Stimulated activated CD8-positive, alpha-beta memory T cell treated with anti-CD3 and anti-CD28 coated beads, Interleukin-15, amount 100 ng/mL, for 24 hours (primary cell): ENCODE measurements at places on chromosomes 5 and 9.

DNA sequence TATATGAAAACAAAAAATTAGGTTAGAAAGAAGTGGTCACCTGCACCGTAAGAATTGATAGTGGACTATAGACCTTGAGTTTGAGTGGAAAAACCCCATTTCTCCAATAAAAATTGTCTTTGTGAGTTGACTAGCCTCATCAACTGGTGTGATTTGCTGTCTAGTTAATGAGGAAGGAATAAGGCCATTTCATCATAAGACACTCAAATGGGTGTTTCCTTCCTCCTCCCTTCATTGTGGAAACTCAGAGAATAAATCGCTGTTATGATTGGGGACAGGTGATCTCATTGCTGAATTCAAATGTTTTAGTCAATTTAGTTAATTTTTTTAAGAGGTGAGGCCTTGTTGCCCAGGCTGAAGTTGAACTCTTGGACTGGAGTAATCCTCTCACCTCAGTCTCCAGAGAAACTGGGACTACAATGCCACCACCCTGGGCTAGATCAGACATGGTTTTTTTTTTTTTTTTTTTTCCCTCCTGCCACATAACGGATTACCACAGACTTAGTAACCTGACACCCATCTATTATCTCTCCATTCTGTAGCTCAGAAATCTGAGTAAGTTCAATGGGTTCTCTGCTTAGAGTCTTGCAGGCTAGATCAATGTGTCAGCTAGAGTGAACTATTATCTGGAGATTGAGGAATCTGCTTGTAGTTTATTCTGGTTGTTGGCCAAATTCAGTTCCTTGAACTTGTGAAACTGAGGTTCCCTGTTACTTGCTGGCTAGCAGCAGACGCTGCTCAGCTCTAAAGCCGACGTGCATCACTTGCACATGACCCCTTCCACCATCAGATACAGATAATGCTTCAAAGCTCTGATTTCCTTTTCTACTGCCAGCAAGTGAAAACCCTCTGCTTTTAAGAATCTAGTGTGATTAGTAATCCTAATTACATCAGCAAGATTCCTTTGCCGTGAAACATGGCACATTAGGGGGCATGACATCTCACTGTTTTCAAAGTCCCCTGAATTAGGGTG lies 663.8 kb upstream of the CDH9 start:
- DNase-seq: no peak

GRCh38 chr9:96022445-96023051 lies 147.1 kb downstream of the ERCC6L2 start:
- peak; percentile 14 for DNase-seq

GRCh38 chr5:93062548-93062947 lies 518.5 kb downstream of the NR2F1-AS1 start:
- no peak for DNase-seq

DNA sequence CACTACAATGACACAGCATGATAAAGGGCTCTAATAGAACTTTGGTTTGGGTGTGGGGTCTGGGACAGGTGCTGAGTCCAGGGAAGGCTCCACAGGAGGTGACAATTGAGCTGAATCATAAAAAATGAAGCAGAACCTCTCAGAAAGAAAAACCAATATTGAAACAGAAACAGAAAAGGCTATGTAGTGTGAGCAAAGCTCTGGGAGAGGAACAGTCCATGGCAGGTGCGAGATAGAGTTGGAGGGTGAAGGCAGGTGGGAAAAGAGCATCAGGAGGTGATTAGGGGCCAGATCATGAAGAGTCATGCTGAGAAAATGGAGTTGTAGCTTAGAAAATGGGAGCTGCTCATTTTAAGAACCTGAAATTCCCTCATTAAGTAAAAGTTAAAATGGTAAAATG lies 164.9 kb downstream of the KCTD16 start:
- DNase-seq: no peak

DNA sequence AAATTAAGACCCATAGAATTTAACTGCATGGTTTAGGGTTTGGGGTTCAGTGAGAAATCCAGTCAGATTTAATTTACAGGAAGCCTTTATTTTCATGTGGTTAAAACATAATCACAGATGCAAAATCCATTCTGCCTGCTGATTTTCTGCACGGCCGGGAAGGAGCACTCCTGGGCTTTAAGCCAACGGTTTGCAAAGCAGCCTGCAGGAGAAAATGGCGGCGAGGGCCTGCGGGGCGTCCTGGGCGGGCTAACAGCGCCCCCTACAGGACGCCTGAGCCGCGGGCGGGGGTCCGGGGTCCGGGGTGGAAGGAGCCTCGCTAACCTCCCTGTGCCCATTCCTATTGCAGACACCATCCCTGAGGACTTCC lies 47.6 kb downstream of the THBS4 start:
- DNase-seq: peak; percentile 50

GRCh38 chr9:38065369-38066075 lies 3.5 kb downstream of the SHB start:
- DNase-seq: no peak

- no peak for DNase-seq
These were observed 184.5 kb downstream of the TRIO start for GRCh38 chr5:14327624-14328023.

- DNase-seq: no peak
These were observed 7.1 kb downstream of the RAPGEF1 start for GRCh38 chr9:131732636-131733289.

GRCh38 chr5:134845852-134846640 lies at the start of gene C5orf24:
Gene C5orf24, plus strand, starts transcription at chr5:134845968. Its CDS starts 8,933 bp downstream, at chr5:134854901.
- peak; percentile 77 for DNase-seq

- no peak for DNase-seq
These were observed 32.5 kb downstream of the ANXA1 start for GRCh38 chr9:73183917-73184861.

DNA sequence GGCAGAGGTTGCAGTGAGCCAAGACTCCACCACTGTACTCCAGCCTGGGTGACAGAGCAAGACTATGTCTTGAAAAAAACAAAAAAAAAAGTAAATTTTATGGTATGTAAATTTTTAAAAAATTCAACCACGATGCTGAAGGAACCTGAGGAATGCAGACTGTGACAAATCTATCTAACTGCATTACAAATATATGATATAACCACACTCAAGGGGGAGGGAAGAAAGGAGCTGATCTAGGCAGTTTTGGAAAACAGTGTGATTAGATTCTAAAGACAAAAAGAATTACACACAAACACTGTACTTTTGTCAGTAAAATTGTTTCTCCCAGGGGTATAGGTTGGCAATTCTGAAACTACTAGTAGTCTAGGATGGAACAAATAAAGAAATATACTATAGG lies 17.0 kb downstream of the LARS1 start:
- DNase-seq: no peak

- DNase-seq: no peak
These were observed 381.5 kb upstream of the KLF4 start for GRCh38 chr9:107870927-107871680.

- DNase-seq: no peak
These were observed 405.6 kb upstream of the ZNF608 start for GRCh38 chr5:125152044-125152443.

DNA sequence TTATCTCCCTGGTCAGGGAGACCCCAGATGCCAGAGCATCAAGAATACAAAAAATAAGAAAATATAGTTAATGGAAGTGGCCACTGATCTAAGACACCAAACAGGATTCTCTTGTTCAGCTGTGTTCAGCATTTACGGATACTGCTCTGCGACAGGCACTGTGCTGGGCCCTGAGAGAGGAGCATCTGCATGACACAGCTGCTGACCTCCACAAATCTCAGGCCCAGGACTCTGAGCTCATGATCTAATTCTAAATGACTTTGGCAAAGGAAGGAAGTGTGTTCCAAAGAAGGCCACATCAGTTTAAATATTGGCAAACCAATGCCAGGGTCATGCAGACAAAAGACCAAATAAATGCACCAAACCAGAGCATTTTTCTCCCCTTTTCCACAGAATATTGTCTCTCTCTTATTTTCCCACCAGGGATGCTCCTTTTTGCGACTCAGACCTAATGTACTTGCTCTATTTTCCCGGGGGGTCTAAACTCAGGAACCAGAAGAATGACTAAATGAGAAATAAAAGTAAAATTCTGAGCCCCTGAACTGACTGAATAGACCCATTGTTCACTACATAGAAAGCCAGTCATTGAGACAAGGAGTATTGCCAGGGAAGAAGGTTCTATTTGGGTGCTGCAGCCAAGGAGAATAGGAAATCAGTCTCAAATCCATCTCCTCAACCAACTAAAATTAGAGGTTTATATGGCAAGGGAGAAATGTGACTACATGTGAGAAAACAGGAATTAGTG lies 1.4 kb upstream of the AGGF1 start:
- DNase-seq: no peak

- no peak for DNase-seq
These were observed 632.3 kb upstream of the TLE4 start for GRCh38 chr9:78939311-78940065.

DNA sequence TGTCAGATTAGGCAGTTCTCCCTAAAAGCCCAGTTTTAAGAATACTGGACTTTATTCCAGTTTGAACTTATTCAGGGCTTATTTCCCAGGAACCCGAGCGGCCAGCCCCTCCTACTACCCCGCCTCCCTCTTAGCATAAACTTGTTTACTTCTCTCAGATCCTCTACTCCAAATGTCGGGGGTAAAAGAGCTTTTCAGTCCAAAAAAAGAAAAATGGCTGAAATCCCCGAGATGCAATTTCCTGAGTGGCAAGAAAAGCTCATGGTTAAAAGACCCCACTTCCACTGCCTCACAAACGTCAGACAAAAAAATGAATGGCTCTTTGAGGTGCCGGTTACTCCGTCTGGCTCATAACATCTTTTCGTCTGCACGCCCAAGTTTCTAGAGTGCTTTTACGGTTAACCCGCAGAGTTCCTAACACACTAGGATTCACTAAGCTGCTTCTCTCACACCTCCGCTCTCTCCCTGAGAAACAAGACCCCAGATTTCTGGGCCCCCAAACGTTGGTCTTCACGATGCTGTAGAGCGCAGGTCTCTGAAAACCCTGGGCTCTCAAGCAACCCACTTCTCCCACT lies 402 bp downstream of the BRD8 start:
- DNase-seq: no peak

GRCh38 chr5:123120197-123120596 lies 31.2 kb downstream of the PRDM6 start:
- DNase-seq: no peak

DNA sequence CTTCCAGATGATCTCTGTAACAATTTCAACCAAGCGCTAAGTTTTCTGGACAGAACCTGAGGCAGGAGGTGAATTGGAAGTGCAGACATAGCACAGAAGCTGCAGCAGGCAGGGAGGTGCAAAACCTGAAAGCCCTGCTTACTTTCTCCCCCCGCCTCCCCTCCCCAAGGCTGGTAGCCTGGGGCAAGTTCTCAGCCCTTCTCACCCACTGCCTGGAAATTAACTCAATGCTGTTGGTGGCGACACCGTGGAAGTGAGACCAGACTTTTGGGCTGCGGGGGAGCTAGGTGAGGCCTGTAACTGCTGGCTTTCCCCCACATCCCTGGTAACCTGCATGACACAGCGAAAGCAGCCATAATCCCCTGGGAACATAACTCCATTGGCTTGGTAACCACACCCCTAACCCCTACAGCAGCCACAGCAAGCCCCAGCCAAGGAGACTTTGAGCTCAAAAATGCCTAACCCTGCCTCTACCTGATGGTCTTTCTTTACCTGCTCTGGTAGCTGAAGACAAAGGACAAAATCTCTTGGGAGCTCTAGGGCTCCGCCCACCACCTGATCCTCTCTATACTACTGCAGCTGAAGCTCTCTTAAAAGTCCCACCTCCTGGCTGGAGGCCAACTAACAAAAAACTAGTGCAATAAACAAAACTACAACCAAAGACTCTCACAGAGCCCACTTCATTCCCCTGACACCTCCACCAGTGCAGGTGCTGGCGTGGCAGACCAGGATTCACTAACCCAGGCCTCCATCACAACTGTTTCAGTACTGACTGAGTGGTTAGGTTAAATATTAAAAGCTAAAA lies 11.9 kb upstream of the OR13C8 start:
- no peak for DNase-seq

- no peak for DNase-seq
These were observed 42.0 kb downstream of the AMBP start for GRCh38 chr9:114035845-114036801.

DNA sequence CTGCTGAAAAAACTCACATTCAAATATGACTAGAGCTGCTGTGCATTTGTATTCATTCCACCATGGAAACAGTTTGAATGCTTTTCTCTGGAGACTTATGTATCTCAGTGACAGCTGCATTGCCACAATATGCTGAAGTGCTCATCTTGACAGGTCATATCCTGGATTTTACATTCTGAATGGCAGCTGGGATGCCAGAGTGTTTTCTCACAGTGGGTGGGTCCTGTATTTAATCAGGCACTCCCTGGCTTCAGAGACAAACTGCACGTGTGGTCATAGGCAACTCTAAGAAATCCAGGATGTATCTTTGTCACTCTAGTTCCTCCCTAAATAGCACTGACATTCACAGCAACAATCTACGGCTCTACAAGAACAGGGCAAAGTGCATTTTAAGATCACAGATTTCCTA lies 75.6 kb downstream of the ST8SIA4 start:
- DNase-seq: no peak

- DNase-seq: no peak
These were observed 3.3 kb upstream of the OCLN start for GRCh38 chr5:69489246-69489645.

- no peak for DNase-seq
These were observed 23.4 kb upstream of the CAMSAP1 start for GRCh38 chr9:135930446-135931345.

DNA sequence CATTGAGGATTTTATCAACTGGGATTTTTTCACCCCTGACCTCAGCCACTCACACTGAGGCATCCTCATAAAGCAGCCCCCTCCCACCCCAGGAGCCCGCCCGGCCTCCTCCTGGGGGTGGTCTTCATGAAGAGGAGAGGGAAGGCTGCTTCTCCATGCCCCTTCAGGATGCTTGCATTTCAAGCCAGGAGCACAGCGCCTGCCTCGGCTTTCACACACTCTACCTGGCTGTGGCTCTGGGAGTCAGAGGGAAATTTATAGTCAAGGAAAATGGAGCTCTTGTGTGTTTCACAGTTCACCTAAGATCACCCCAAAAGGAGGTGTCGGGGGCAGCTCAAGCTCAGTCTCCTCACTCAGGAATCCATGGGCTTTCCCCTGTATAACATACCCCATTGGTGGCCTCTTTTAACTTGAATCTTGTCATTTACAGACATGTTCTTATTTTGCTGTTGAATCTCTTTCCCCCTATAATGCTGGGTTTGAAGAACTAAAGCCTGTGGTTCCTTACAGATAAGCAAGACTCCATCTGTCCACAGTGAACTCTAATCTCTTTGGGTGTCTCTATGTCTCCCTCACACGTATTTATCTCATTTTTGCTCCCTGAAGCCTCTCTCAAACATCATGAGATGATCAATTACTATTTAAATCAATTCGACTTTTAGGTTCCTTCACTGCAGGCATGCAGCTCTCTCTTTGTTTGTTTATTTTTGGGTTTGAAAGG lies 22.6 kb upstream of the IQGAP2 start:
- no peak for DNase-seq

DNA sequence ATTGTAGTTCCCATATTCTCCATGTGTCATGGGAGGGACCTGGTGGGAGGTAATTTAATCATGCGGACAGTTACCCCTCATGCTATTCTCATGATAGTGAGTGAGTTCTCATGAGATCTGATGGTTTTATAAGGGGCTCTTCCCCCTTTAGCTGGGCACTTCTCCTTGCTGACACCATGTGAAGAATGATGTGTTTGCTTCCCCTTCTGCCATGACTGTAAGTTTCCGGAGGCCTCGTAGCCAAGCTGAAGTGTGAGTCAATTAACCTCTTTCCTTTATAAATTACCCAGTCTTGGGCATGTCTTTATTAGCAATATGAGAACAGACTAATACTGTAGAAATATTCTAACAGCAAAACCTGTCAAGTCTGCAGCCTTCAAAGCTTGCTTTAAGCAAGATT lies 293.2 kb downstream of the CTNND2 start:
- DNase-seq: no peak
